ENCODE measurements at places on chromosomes 1 and 21.

DNA sequence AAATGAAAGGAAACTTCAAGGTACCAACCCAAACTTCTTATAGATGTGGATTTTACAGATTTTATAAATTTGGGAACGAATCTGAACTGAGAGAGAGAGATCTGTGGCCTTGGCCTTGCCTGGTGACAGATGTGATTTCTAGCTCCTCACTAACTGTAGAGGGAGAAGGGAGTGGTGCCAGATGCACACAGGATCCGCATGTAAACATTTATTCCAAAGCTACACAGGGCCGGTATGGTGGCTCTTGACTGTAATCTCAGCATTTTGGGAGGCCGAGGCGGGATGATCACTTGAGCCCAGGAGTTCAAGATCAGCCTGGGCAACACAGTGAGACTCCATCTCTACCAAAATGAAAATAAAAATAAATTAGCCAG, 77.1 kb downstream of the PGBD5 start:
- DNase-seq, result no peak

DNA sequence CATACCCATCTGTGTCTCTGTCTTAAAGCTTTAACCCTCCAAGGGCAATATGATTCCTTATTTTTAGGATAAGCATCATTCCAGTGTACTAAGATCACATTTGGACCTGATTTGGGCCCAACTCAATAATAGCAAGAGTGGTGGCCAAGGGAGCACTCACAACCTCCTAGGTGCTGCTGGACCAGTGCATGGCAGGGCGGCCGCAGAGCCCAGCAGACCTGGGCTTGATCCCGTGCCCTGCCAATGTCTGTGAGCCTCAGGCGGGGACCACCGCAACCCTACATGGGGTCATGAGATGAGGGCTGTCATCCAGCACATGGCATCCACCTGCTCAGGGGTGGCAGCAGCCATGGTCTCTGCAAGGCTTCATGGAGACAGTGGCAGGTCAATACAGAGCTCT, 201.8 kb upstream of the TMEM51 start:
- no peak for DNase-seq

GRCh38 chr1:150563340-150564038, 14.3 kb downstream of the ADAMTSL4 start:
- DNase-seq, result no peak

DNA sequence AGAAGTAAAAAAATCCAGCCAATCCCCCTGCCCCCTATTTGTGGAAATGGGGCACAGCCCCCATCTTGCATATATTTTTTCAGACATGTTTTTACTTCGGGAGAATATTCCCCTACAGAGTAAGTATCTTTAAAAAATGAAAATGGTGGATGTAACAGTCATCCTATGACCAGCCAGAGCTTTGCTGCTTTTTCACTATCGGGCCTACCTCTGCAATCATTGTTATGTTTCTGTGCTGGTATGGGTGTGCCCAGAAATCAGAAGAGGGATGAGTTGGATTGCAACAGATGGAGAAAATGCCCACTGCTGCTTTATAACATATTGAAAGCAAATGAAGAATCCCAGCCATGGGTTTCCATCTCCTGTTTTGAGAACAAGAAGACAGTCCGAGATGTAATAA, 2.9 kb downstream of the CD247 start:
- no peak for DNase-seq

DNA sequence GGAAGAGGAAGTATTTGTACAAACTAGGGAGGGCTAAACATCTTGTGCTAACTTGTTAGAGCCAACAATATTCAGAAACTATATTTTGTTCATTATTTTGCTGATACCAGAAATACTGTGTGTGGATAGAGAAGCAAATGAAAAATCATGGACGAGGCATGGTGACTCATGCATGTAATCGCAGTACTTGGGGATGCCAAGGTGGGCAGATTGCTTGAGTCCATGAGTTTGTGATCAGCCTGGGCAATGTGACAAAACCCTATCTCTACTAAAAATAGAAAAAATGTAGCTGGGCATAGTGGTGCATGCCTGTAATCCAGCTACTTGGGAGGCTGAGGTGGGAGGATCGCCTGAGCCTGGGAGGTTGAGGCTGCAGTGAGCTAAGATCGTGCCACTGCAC, 13.4 kb downstream of the LRRC41 start:
- DNase-seq, result no peak

Measured in HFF-Myc (cell line).